ENCODE measurements at places on chromosomes 7 and 10.

DNA sequence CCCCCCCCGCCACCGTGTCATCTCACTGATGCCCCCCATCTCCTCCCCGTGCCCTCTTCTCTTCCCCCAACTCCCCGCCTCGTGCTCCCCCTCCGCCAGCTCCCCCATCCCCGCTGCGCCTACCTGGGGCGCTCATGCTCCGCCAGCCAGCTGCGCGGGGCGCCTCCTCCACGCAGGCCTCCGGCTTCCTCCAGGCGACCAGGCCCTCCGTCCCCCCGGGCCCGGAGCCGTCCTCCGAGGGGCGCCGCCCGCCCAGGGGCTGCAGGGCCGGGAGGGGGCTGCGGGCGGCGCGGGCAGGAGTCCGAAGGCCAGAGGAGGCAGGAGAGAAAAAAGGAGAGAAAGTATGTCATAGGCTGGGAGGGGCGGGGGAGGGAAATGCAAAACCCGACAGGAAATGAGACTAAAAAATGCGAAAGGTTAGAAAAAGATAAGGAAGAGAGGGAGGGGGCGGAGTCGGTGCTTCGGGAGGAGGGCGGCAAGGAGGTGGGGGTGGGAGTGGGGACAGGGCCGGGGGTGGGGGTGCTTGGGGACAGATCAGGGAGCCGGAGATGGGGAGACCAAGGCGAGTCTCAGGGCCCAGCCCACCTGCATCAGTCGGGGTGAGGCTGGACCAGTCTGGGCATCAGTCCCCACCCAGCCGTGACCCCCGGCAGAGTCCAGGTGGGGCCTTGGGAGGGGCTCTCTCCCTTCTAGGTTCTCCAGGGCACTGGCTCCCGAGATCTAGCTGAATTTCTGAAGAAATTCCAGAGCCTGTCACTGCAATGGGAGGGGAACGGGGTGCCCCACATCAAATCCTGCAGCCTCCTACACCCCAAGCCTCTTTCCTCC, at the start of gene CARD11:
Gene CARD11 (minus strand): TSS at position 324 of the 828 bp plus-strand sequence. CDS start 85,361 bp downstream, outside the sequence.
- DNase-seq: no peak

DNA sequence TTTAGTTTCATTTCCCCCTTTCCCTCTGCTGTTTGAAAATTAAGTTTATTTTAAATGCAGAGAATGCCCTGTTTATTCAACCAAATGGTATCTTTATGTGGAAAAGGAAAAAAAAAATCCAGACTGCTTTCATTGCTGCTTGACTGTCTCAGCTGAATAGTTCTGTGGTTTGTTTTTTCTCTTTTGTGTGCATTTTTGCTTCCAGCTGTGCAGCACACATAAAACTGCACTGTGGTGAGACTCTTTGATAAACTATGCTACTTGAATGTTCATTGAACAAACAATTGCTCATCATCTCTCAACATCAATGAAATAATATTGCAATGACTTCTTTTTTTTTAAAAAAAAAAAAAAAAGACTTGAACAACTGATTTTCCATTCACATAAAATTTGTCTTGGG, 78.6 kb upstream of the GLI3 start:
- DNase-seq: peak; percentile 21

DNA sequence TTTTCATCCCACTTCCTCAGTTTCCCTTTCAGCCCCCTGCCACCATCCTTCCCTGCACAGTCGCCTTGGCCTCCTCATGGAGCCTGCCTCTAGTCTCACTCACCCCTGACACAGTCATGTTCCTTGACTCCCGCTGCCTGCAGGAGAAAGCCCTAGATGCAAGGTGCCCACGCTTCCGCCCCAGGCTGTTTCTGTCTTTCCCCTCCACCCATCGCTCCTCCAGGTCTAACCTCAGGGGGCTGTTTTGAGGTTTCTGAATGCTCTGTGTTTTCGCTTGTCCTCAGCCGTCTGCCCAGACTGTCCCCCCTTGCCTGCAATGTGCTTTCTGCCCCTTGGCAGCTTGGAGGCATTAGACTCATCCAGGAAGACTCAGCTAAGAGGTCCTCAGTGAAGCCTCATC, 89.9 kb downstream of the EMX2 start:
- DNase-seq: no peak

DNA sequence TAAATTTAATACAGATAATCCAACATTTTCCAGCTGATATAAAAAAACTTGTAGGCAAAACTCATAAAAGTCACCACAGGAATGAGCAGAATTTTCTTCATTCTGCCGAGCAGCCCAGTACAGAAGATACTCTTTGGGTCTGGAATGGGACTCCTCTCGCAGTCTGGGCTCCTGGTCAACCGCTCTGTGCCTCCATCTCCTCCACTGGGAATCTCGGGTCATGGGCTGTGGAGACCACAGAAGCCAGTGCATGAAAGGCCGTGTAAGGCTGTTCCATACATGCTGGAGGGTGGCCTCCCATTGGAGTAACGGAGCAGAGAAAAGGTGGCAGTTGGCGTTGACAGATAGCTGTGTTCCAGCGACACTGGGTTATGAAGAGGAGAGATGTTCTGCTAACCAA, 616.4 kb upstream of the MGMT start:
- no peak for DNase-seq

GRCh38 chr7:83574616-83575015, 74.3 kb downstream of the SEMA3E start:
- no peak for DNase-seq

DNA sequence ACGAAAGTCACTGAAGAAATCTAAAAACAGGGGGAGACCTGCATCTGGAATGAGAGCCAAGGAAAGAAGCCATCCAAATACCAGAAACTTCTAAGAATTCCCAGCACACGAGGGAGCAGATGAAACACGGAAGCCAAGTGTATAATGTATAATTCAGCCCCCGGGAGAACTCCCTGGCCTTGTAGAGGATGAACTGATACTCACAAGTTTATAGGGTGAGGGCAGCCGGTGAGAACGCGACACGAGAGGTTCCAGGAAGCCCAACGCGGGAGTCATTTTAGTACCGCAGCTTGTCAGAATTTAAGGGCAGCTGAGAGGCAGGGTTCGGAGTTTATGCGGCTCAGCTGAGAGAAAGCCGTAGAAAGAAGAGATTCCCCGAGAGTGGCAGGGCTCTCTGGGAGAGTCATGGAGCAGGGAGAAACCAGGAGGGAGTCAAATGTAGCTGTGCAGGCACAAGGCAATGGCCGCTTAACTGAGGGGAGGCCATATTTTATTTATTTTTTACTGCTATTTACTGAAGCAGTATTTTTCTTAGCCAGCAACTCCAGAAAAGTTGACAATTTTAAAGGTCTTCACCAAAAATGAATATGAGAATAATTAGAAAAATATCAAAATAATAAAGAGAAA, 164.0 kb downstream of the NPSR1 start:
- DNase-seq: no peak

- DNase-seq: peak; percentile 90
These were observed 174.9 kb upstream of the NRP1 start for GRCh38 chr10:33509231-33509831.

DNA sequence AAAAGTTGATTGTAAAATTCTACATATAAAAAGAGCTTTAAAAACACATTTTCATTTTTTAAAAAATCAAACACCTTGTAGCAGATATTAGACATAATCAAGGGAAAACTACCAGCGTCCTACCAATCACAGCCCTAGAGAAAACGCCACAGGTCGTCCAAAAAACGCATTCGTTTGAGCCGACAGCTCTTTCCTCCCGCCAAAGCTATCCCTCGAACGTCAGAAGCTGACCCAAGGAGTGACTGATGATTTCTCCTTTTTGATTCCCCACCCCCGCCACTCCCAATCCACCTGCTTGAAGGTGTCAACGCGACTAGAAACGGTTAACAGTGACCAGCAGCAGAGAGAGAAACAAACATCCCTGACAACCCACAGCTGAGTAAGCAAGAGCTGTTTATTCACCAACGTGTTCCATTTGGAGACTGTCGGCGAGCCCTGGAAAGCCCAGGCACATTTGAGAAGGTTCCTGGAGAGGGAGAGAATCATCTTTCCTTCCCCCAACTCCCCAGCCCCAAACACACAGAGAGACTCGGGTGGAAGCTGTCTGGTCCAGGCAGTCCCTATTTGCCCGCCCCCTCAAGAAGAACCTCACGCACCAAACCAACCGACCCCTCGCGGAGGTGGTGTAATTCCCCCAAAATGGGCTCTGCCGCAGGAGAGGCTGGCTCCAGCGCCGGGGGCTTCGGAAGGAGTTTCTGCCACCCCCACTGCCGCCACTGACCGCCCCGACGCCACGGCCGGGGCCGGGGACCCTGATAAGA, 622 bp downstream of the CPEB3 start:
- DNase-seq: peak; percentile 52

DNA sequence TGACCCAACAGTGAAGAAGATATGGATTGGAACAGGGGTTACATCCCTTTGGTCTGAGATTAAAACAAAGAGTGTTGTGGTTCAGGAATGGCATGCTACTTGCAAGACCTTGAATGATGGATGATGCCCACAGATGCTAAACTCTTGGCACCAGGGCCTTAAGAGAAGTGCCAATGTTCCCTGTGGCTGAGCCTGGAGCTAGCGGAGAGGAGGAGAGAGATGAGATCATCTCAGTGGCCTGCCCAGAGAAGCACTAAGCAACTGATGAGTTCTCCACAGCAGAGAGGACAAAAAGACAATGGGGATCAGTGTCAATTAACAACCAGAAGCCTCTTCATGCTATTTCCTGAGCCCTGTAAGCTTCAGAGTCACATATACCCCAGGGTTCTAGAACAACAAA, 97.8 kb downstream of the ELAPOR2 start:
- DNase-seq: no peak

- peak; percentile 70 for DNase-seq
These were observed 181.7 kb downstream of the HECW1 start for GRCh38 chr7:43294080-43294630.

- no peak for DNase-seq
These were observed 8.3 kb upstream of the ZNF783 start for GRCh38 chr7:149253665-149254064.

- no peak for DNase-seq
These were observed 937.7 kb downstream of the SORCS1 start for GRCh38 chr10:106226828-106227227.

DNA sequence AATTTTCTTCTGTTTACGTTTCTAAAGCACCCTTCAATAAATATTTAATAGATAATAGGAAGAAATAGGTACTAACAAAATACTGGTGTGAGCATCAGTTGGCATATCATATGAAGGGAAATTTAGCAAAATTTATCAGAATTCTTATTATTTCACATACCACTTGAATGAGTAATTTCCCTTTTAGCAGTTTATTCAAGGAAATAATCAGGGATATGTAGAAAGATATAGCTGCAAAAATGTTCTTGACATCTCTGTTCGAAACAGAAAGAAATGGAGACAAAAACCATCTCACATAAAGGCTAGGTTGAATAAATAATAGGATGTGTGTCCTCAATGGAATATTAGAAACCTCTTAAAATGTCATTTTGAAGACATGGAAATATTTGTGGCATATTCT, 35.8 kb upstream of the PIP4K2A start:
- no peak for DNase-seq

GRCh38 chr10:25278180-25278579, 103.4 kb downstream of the GPR158 start:
- DNase-seq: no peak

DNA sequence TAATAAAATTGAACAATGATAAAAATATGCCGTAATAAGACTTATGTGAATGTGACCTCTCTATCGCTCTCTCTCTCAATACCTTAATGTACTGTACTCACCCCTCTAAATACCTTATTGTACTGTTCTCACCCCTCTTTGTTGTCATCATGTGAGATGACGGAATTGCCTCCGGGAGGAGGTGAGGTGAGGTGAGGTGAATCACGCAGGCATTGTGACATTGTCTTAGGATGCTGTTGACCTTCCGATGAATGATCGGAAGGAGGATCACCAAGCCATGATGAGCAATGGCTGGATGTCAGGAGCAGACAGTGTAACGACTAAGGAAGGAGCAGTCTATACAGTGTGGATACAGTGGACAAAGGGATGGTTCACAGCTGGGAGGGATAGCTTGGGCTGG, 87.4 kb upstream of the FAM20C start:
- no peak for DNase-seq

DNA sequence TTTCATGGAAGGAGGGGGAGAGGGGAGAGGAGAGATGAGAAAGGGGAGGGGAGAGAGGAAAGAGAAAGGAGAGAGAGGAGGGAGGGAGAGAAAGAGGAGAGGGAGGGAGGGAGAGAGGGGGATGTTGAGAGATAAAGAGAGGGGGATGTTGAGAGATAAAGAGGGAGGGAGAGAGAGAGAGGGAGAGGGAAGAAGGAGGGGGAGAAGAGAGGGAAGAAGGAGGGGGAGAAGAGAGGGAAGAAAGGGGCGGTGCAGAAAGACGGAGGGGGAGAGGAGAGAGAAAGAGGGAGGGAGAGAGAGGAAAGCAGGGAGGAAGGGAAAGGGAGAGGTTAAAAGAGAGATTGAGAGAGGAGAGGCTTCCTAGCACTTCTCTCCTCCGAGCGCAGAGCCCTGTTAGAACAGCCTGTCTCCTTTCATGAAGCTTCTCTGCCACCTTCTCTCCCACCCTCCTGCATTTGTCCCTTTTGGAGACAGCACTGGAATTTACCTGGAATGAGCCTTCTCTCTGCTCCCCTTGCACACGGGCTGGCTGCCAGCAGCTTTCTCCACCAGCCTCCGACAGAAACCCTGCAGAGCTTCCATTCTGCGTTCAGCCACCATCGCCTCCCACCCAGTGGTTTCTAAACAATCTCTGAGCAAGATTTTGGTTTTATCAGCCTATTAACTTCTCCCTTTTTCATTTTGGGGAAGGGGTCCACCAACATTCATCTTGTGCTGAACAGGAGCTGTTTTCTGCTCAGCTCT, 74.0 kb upstream of the CARD11 start:
- DNase-seq: no peak
